Fibroblast of lung (primary cell): ENCODE measurements at places on chromosomes 16 and 17. TPM values are rescaled to one million over a fixed set of nuclear protein-coding genes. Genes with fewer than 3 reads are reported as not detected.
A peak's percentile ranks its signal among the peaks of the same experiment; 100 is the strongest.

Gene KRTAP2-2
- not detected in 2 replicates for total RNA-seq

Gene HSD17B1
- 2.1 and 2.6 TPM in 2 replicates for total RNA-seq

Gene SLC6A4
- total RNA-seq, result under 0.01 TPM in 1 of 2 replicates, not detected in the other

Gene KRT33B
- total RNA-seq, result not detected in 2 replicates

Gene MYO18A
- 50.3 and 133 TPM in 2 replicates for total RNA-seq

Gene CCL16
- total RNA-seq, result not detected in 2 replicates

Gene LPCAT2
- 13.1 and 17.8 TPM in 2 replicates for total RNA-seq

Gene PPL
- 43.7 and 50.5 TPM in 2 replicates for total RNA-seq

Gene KRT27
- total RNA-seq, result not detected in 2 replicates

DNA sequence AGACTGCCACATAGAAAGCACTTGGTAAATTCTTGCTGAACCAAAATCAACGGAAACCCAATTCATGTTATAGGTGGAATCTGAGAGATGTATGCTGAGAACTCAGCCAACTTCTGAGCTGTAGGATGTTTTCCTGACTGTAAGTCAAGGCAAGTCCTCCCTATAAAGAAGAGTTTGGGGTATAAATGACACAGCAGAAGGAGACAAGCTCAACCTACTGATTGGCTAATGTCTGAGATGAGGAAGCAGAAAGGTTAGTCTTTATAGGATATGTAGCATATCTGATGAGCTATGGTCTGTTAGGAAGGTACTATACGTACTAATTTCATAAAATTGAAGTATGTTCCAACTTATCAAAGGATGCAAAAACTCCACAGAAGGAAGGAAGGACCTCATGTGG lies 99.5 kb downstream of the XYLT1 start:
- DNase-seq, result no peak
- no peak overlapping the region for H3K27ac ChIP-seq
- H3K36me3 ChIP-seq, result no peaks in the 10 kb centered on the region
- H3K4me3 ChIP-seq, result no peak overlapping the region
- H3K4me1 ChIP-seq, result no peaks in the 10 kb centered on the region

DNA sequence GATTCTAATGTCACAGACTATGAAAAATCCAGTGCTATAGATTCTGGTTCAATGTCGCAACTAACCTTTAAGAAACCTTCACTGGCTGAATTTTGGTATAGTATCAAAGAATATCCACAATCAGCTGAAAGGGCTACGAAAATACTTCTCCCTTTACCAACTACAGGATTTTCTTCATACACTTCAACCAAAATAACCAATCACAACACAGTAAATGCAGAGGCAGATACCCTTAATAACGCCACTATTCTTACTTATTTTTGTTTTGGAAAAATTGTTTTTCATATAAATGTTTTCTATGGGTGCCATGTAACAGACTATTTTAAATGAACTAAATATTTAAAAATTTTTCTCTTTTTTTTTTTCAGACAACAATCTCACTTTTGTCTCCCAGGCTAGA lies 48.9 kb upstream of the TRAP1 start:
- peaks cover 18% of the 10 kb centered on the region for H3K36me3 ChIP-seq
- H3K4me3 ChIP-seq, result no peak overlapping the region
- no peak for DNase-seq
- H3K4me1 ChIP-seq, result no peaks in the 10 kb centered on the region

DNA sequence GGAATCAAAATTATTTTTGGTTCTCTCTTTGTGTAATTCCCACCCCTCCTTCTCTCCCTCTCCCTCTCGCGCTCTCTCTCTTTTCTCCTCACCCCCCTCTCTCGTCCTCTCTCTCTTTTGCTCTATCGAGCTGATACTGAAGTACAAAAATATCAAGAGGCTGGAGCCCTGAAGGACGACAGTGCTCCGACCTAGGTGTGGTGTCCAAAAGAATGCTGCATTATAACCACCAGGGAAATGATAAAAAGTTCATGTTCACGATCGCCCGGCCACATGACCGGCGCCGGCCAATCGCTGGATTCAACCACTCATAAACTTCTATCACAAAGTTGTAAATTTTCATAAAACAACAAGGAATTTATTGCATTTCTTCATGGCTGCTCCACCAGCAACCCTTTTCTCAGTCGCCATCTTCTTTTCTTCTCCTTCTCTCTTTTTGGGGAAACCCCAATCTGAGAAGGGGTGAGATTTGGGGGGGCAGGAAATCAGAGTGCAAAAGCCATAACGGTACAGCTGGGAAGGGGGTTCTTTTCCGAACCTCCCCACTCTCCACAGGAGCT lies at the start of gene HOXB6:
TSS of gene HOXB6 (minus strand) at position 217 of the 560 bp plus-strand sequence. CDS start 6,836 bp downstream, outside the sequence.
- H3K27me3 ChIP-seq, result no peaks in the 10 kb centered on the region
- DNase-seq, result no peak
- H3K27ac ChIP-seq, result peak within 1 kb of the TSS; percentile 16
- peak within 1 kb of the TSS; percentile 55 for H3K4me3 ChIP-seq
- peaks cover 8% of the 10 kb centered on the region for H3K4me1 ChIP-seq
- peaks cover 6% of the 10 kb centered on the region for H3K36me3 ChIP-seq

DNA sequence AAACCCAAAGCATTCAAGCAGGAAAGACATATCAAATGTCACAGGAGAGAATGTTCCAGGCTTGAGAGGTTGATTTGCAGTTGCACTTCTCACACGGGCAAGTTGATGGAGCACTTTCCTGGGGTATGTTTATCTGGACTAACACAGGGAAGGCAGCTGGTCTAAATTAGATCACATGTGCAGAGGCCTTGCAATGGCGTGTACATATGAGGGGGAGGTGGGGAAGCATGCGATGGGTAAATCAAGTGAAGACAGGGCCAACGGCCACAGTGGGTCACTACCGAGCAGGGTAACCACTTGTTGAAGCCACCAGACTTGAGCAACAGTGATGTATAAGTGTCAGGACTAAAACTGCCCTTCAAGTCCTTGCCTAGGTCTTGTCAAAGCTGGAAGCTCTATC lies 156.6 kb upstream of the MAF start:
- no peaks in the 10 kb centered on the region for H3K36me3 ChIP-seq
- H3K27ac ChIP-seq, result no peak overlapping the region
- H3K27me3 ChIP-seq, result no peaks in the 10 kb centered on the region
- H3K4me3 ChIP-seq, result no peak overlapping the region

DNA sequence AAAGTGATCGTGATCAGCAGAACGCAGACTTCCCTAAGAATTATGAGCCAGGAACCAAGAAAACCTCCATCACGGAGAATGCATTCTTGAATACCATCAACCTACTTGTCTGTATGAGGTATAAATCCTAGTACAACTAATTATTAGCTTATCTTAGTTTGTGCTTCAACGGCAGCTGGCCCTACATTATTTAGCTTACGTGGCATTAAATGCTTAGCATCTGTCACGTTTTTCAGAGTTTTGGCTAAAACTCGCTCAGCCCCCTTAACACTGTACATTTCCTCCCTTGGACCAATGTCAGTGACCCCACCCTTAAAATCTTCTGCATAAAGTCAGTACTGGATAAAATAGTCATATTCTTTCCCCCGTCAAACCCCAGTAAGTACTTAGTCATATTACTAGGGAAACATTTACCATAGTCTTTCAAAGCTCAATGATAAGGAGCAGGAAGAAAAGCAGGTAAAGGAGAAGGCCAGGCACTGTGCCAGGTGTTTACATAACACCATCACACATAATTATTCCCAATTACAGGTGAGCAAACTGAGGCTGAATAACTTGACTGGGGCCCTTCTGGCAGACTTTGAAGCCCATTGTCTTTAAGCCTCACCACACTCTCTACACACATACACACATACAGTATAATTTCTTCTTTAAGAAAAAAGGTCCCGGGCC lies 16.6 kb upstream of the TXNDC11 start:
- no peak for DNase-seq
- no peak overlapping the region for H3K4me3 ChIP-seq
- H3K4me1 ChIP-seq, result peaks cover 8% of the 10 kb centered on the region
- no peaks in the 10 kb centered on the region for H3K27me3 ChIP-seq

- peak overlapping the region; percentile 55 for H3K4me3 ChIP-seq
- no peaks in the 10 kb centered on the region for H3K36me3 ChIP-seq
- peaks cover 3% of the 10 kb centered on the region for H3K4me1 ChIP-seq
- peak; percentile 60 for DNase-seq
- H3K27me3 ChIP-seq, result no peaks in the 10 kb centered on the region
- H3K27ac ChIP-seq, result peak overlapping the region; percentile 38
These were observed 684 bp upstream of the SPIRE2 start for GRCh38 chr16:89827383-89828198.

GRCh38 chr17:63649813-63650212 lies 27.6 kb downstream of the MAP3K3 start:
- DNase-seq, result no peak
- no peaks in the 10 kb centered on the region for H3K4me1 ChIP-seq
- H3K36me3 ChIP-seq, result no peaks in the 10 kb centered on the region

GRCh38 chr16:85715169-85716021 lies 26.6 kb upstream of the GINS2 start:
- DNase-seq, result peak; percentile 23
- H3K4me1 ChIP-seq, result peaks cover 2% of the 10 kb centered on the region
- no peaks in the 10 kb centered on the region for H3K36me3 ChIP-seq
- H3K27ac ChIP-seq, result no peak overlapping the region
- no peak overlapping the region for H3K4me3 ChIP-seq

- H3K27ac ChIP-seq, result no peak overlapping the region
- H3K4me3 ChIP-seq, result no peak overlapping the region
- no peaks in the 10 kb centered on the region for H3K27me3 ChIP-seq
- no peak for DNase-seq
- peaks cover 23% of the 10 kb centered on the region for H3K36me3 ChIP-seq
- peaks cover 8% of the 10 kb centered on the region for H3K4me1 ChIP-seq
These were observed 51.2 kb downstream of the WDR45B start for GRCh38 chr17:82596837-82597672.

DNA sequence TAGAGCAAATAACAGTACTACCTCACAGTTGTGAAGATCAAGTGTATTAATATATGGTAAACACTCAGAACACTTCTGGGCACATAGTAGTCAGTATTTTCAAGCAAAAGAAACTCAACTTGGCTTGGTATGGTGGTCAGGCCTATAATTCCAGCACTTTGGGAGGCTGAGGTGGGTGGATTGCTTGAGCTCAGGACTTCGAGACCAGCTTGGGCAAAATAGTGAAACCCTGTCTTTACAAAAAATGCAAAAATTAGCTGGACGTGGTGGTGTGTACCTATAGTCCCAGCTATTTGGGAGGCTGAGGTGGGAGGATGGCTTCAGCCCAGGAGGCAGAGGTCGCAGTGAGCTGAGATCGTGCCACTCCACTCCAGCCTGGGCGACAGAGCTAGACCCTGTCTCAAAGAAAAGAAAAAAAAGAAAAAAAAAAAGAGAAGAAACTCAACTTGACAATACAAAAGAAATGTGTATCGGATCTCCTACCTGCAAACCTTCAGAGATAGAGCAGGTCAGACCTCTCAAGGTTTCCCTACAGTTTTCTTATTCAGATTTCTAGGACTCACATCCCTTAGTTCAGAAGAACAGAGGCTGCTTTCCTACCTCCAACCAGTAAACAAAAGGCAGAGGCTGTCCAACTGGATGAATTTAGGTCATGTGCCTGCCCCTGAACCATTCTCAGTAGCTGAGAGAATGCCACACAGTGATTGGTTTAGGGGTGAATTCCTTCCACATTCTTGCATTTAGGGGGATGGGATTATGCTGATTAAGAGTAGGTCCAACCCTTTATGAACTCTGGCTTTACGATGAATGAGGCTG lies 1.7 kb upstream of the KPNA2 start:
- no peak overlapping the region for H3K4me3 ChIP-seq
- H3K27ac ChIP-seq, result no peak overlapping the region
- peak; percentile 83 for DNase-seq
- no peaks in the 10 kb centered on the region for H3K36me3 ChIP-seq
- no peaks in the 10 kb centered on the region for H3K27me3 ChIP-seq
- peaks cover 2% of the 10 kb centered on the region for H3K4me1 ChIP-seq

GRCh38 chr17:81973432-81973831 lies 4.0 kb upstream of the ASPSCR1 start:
- no peaks in the 10 kb centered on the region for H3K36me3 ChIP-seq
- no peaks in the 10 kb centered on the region for H3K27me3 ChIP-seq
- no peak overlapping the region for H3K27ac ChIP-seq
- H3K4me3 ChIP-seq, result no peak overlapping the region
- no peaks in the 10 kb centered on the region for H3K4me1 ChIP-seq

DNA sequence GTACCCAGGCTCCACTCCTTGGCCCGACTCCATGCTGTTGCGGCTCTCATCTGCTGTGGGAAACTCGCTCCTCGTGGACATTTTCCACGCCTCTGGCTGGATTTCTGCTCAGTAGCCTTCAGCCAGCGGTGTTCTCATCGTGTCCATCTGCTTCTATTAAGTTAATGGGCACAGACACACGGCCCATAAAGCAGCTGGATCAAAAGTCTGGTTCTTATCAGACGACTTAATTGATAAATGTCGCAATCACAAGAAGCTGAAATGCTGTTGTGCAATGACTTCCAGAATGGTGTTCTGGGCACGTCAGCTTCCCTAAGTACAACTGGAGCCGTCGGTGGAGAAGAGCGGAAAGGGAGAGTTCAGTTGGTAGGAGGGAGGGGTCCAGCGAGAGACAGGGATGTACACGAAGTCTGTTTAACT lies 211.7 kb upstream of the CHMP6 start:
- DNase-seq, result peak; percentile 19
- peaks cover 4% of the 10 kb centered on the region for H3K36me3 ChIP-seq
- H3K4me1 ChIP-seq, result peaks cover 5% of the 10 kb centered on the region
- H3K4me3 ChIP-seq, result no peak overlapping the region
- no peak overlapping the region for H3K27ac ChIP-seq
- no peaks in the 10 kb centered on the region for H3K27me3 ChIP-seq

GRCh38 chr17:68433211-68433610 lies 24.1 kb downstream of the WIPI1 start:
- H3K4me1 ChIP-seq, result peaks cover 6% of the 10 kb centered on the region
- no peaks in the 10 kb centered on the region for H3K27me3 ChIP-seq
- no peak for DNase-seq

GRCh38 chr17:47964856-47965255 lies 6.1 kb upstream of the CDK5RAP3 start:
- H3K27ac ChIP-seq, result no peak overlapping the region
- H3K4me1 ChIP-seq, result peaks cover 6% of the 10 kb centered on the region
- peaks cover 7% of the 10 kb centered on the region for H3K27me3 ChIP-seq
- H3K4me3 ChIP-seq, result no peak overlapping the region
- DNase-seq, result no peak

DNA sequence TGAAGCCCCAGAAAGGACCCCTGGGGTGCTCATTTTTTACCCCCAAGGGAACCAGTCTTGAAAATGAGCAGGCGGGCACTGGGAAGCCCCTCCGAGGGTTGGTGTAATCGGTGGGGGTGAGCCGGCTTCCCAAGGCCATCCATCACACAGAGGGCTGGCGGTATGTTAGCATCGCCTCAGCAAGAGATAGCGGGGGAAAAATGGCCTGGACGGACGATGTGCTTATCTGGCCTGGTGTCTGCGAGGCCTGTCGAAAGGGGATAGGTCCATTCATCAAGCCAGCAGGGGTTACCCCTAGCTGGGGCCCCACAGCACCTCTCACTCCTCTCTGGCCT lies 188.9 kb downstream of the IRF8 start:
- no peak overlapping the region for H3K27ac ChIP-seq
- no peaks in the 10 kb centered on the region for H3K36me3 ChIP-seq
- H3K27me3 ChIP-seq, result no peaks in the 10 kb centered on the region
- no peak overlapping the region for H3K4me3 ChIP-seq
- DNase-seq, result no peak

GRCh38 chr16:17277981-17278381 lies 192.8 kb downstream of the XYLT1 start:
- H3K36me3 ChIP-seq, result no peaks in the 10 kb centered on the region
- no peak overlapping the region for H3K27ac ChIP-seq
- peaks cover 3% of the 10 kb centered on the region for H3K4me1 ChIP-seq
- peak; percentile 15 for DNase-seq
- H3K27me3 ChIP-seq, result no peaks in the 10 kb centered on the region
- no peak overlapping the region for H3K4me3 ChIP-seq

GRCh38 chr16:21150375-21151001 lies at the start of gene DNAH3:
Gene DNAH3 (minus strand): TSS chr16:21150846. CDS start chr16:21150319, 527 bp downstream.
- no peak within 1 kb of the TSS for H3K27ac ChIP-seq
- no peak within 1 kb of the TSS for H3K4me3 ChIP-seq
- no peaks in the 10 kb centered on the region for H3K27me3 ChIP-seq
- DNase-seq, result no peak
- H3K4me1 ChIP-seq, result no peaks in the 10 kb centered on the region
- no peaks in the 10 kb centered on the region for H3K36me3 ChIP-seq
